ENCODE measurements at places on chromosomes 11 and 22.

DNA sequence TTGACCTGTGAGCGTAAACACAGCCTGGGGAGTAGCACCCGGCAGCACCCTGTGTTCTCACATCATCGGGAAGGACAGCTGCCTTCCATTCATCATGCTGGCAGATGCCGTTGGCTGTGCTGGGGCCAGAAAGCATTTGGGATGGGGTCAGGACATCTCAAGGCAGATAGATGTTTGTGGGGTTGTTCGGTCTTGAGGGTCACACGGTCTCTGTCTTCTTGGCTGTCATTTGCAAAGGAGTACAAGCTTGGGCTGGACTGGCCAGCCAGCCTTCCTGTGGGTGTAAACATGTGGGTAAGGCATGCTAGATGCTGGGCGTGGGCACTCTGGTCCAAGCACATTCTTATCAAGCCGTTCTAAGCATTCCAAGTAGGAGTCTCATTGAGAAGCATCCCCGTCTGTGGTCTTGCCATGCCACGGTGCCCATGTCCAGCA is 81.4 kb downstream of the TBC1D22A start:
- DNase-seq: no peak

DNA sequence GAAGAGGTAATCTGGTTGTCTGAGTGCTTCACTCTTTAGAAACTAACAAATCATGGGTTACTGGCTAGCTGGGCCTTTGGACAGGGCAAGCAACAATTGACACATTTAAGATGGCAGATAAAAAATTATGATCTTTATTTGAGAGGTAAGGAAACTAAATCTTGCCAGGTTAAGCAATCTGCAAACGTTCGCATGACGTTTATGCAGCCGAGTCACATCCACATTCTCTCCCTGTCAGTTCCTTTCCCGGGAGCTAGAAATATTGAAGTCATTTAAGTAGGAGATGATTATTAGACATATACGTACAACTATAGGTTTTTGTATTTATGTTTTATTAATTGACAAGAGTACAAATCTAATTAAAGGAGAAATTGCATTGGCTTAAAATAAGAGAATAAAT is 57.4 kb upstream of the RCN1 start:
- no peak for DNase-seq

DNA sequence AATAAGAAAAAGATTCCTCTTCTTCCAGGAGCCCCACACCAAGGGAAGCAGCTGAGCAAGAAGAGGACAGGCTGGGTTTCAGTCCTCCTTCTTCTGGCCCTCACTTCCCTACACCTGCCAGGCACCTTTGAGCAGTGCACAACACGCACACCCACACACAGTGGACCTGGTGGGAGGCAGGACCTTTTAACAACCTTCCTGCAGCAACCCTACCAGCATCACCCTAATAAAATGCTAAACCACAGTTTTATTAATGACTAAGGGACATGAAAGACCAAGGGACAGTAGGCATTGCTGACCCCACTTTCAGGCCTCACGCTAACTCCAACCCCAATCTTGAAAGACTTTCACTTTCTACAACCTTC is 12.2 kb downstream of the ARAP1 start:
- no peak for DNase-seq

DNA sequence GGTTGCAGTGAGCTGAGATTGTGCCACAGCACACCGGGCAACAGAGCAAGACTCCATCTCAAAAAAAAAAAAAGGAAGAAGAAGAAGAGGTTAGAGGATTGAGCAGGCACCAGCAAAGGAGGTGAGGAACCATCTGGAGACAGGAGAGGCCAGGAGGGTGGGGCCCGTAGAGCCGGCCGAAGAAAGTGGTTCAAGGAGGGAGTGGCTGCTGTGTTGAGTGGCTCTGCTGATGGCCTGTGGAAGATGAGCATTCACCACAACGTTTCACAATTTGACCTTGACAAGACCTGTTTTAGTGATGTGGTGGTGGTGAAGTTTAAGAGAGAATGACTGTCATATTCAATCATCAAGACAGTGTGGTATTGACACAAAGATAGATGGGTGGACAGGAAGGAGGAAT is 6.8 kb upstream of the CTSD start:
- no peak for DNase-seq

- no peak for DNase-seq
These were observed 788 bp downstream of the CD82 start for GRCh38 chr11:44565953-44566949.

- no peak for DNase-seq
These were observed 138.5 kb downstream of the TTC28 start for GRCh38 chr22:28541137-28541536.

DNA sequence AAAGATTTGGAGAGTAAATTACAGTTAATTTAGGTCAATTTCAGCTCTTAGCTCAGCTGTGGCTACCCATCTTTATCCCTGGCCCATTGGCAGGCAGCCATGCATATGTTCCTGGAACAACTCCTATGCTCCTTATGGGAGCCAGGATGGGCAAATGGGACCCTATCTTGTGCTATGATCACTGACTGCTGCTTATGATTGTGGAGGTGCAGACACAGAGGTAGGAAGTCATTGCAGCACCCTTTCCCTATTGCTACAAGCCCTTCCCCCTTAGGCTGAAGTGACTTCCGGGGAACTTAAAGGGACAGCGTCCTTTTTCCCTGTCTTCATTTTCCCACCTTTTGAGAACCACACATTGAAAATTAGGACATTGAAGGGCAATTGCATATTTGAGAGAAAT is 112.7 kb downstream of the FCHSD2 start:
- DNase-seq: no peak

- DNase-seq: peak; percentile 22
These were observed 57.6 kb downstream of the KCNJ4 start for GRCh38 chr22:38397189-38398085.

GRCh38 chr11:128026596-128026995 is 560.8 kb downstream of the ETS1 start:
- peak; percentile 95 for DNase-seq

DNA sequence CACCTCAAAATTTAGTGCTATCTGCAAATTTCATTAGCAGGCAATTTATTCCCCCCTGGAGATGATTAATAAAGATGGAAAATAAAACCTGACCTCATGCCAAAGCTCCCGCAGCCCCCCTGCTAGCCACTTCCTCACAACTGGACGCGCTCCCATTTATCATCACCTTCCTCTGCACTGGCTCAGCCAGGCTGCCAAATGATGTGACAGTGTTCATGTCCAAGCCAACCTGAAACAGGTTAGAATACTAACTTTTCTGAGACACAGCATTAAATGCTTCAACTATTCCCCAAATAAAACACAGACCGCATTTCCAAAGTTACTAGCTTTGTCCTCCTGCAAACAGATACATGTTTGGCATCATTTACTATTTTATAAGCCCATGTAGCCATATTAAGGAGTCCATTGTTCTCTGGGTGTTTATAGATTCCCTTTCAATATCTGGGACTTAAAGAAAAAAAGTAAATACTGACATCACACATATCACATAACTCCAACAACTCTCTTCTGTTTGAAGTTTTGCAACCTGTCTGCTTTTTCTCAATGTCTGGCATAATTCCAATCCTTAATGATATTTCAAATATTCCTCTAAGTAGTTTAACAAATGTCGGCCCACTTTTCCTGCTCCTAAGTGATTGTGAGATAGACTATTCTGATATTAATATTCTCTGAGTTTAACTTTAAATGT is 829.7 kb upstream of the FAT3 start:
- DNase-seq: peak; percentile 3

- peak; percentile 41 for DNase-seq
These were observed 61.7 kb downstream of the PARVB start for GRCh38 chr22:44085743-44086270.

GRCh38 chr11:11626128-11626527 is 4.3 kb upstream of the GALNT18 start:
- DNase-seq: no peak

DNA sequence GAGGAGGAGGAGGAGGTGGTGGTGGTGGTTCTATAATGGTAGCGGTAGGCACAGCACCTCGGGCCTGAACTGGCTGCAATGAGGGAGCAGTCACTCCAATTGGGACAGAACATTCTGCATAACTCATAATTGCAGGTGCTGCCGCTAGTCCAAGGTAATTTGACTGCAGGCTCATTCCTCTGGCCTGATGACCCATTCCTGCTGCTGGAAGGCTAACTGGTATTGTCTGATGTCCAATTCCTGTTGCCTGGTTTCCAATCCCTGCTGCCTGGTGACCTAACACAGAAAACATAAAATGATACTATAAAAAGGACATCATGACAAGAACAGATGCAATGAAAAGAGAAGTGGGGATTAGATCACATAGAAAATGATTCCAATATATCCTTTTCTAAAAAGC is 7.9 kb upstream of the AGBL2 start:
- DNase-seq: peak; percentile 69

- no peak for DNase-seq
These were observed 126.6 kb downstream of the DSCAML1 start for GRCh38 chr11:117670443-117670842.

GRCh38 chr11:126305699-126306098 is 1.8 kb downstream of the DCPS start:
- DNase-seq: no peak

DNA sequence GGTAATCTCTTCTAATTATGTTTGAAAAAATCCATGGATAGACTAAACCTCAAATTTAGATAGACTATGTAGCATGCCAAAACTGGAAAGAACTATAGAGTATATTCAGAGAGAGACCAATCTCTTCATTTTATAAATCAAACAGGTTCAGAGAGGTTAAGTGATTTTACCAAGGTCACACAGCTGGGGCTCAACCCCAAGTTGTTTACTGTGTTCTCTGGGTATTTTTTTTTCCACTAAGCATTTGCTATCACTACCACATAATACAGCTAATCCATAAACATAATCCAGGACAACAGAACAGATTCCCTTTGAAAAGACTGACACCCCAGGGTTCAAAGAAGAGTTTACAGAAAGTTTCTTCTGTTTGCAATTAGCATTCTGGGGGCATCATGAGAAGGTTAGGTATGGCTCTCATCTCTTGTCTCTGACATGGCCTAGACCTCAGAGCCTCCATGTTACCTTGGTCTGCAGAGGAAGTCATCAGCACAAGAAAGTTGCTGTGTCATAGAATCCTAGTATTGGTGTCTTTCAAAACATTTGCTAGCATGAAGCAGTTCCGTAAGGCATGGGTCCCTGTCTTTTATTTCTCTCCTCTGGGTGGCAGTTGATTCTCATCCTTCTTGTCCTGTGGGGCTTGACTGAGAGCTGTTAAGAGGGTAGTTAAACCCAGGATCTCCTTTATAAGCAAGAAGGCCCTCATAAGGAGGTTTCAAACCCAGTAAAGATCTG is 94.5 kb upstream of the HSD17B12 start:
- DNase-seq: no peak

GRCh38 chr11:77379934-77380333 is 78.4 kb upstream of the GDPD4 start:
- no peak for DNase-seq

GRCh38 chr11:19739872-19740271 is 27.2 kb downstream of the NAV2 start:
- DNase-seq: no peak

DNA sequence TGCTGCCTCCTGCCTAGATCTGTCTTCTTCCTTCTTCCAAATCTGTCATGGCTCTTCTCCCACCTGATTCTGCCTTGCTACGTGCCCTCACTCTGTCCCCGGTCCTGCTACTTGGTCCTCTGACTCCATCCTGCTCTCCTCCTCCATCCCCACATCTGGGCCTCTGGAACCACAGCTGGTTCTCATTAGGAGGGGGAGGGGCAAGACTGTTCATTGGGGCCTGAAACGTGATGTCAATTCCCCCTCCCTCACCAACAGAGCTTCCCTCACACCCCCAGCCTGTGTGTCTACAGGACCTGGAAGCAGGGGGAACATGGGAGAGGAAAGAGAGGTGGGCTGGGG is 9.1 kb downstream of the DCHS1 start:
- no peak for DNase-seq

GRCh38 chr11:108693852-108694251 is 29.0 kb downstream of the DDX10 start:
- no peak for DNase-seq

DNA sequence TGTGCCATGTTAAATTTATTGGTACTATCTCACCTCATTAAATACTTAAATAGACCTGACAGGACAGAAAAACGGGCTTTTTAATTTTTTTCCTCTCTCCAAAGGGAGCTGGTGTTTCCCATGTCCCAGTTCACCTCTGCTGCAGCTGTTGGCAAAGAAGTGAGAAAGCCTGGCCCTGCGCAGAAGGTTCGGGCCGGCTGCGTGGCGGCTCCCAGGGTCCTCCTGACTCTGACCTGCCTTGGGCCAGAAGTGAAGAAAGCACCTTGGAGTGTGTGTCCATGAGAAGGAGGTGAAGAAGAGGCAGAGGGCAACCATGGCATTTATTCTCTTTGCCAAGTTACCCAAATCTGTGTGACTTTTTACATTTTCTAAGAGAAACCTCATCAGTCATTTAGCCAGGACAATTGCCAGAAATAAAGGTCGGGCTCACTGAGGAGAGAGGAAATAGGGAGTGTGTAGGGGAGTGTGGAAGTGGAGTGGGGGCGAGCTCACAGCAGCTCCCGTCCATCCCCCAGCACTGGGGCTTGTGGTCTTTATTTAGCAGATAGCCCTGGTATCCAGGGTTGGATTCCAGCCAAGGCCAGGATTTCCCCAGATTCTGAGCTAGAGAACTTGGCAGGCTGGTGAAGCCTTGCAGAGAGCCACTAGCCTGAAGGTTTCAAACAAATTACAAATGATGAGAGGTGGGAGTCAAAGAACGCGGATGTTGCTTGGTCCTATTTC is 102.4 kb upstream of the CADM1 start:
- no peak for DNase-seq

GRCh38 chr22:46800102-46800857 is 37.8 kb downstream of the TBC1D22A start:
- DNase-seq: no peak

DNA sequence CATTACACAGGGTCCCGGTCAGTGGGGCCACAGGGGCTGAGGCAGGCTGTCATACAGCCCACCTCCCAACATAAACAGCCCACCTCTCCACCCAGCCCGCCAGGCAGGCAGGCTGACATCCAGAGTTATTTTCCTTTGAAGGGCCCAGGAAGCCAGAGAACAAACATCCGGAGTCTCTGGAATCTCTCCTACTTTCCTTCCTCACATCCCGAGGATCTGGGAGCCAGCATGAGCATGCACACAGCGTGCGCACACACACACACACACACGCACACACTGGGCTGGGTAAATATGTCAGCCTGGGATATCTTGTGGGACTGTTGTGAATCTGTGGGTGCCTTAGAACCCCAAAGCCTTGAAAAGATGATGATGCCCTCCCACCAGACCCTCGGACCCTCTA is 55.4 kb downstream of the PDE2A start:
- DNase-seq: no peak

DNA sequence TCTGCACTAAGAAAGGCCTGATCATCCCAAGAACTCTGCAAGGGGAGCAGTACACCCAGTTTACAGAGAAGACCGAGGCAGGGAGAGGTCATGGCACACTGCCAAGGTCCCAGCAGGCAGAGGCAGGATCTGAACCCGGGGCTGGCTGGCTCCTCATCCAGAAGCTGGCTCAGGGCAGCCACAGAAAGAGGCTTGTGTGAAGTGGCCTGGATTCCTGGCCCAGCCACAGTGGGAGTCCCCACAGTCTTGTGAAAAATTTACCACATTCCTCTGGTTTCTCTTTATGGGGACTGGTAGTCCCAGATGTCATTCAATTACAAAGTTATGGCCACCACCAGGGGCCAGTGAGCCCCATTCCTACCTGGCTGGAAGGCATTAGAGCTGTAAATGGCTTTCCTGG is 440.5 kb downstream of the MIAT start:
- no peak for DNase-seq

Measured in trophoblast cell (in vitro differentiated cells and primary cell).